COR-L47 (cell line): ENCODE measurements at places on chromosomes 2 and 18.

- no peak for DNase-seq
These were observed 28.6 kb upstream of the NCKAP5 start for GRCh38 chr2:133596701-133597393.

DNA sequence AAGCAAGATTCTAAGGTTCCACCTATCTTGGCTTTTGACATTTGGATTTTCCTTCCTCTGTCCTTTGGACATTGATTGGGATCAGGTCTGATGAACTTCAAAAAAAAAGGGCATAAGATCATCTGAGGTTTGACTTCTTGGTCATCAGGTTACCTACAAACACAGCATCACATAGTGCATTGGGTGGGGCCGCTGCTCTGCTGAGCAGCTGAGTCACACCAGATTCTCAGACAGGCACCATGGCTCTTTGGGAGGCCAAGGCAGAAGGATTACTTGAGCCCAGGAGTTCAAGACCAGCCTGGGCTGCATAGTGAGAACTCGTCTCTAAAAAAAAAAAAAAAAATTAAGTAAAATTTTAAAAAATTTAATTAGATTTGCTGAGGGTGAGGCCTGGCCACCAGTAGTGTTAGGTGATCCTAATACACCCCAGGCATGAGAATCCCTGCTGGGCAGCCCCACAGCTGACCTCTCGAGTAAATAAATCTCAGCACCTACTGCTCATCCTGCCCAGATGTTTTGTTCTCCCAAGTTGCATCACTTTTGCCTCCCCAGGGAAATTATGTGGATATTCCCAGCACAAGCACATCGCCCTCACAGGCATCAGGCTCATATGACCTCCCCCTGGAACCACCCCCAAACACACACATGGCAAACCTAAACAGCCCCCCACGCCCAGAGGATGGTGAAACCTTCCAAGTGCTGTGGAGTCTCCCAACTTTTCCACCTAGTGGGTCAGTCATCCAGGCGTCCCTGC is 5.3 kb downstream of the MLPH start:
- DNase-seq = no peak

GRCh38 chr2:138476186-138476585 is 25.4 kb upstream of the SPOPL start:
- no peak for DNase-seq

DNA sequence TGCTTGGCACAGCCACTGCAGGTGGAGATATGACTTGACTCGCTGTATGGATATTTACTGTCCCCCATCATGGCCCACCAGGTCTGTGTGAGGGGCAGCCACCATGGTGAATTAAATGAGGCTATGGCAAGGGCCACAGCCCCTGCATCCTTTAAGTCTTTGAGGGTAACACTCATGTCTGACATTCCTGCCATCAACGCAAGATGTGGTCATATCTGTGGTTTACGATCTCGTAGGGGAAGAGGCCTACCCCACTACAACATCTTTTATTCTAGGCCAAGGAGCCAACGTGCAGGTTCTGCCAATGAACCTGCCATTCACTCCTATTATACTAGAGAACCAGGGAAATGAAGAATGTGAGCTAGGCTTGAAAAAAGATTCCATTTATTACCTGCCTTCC is 381.6 kb upstream of the ID2 start:
- DNase-seq = no peak

- no peak for DNase-seq
These were observed 36.2 kb upstream of the LPIN1 start for GRCh38 chr2:11710210-11710609.

DNA sequence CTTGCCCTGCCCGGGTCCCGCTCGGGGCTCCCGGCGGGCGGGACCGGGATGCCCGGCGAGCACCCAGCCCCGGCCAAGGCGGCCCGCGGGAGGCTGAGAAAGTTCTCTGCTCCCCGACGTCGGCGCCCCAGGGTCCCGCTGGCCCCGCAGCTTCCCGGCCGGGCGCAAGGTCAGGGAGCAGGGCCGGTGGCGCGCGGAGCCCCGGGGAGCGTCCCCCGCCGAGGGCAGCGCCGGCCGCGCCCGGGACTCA is 331 bp downstream of the SERPINE2 start:
- no peak for DNase-seq

DNA sequence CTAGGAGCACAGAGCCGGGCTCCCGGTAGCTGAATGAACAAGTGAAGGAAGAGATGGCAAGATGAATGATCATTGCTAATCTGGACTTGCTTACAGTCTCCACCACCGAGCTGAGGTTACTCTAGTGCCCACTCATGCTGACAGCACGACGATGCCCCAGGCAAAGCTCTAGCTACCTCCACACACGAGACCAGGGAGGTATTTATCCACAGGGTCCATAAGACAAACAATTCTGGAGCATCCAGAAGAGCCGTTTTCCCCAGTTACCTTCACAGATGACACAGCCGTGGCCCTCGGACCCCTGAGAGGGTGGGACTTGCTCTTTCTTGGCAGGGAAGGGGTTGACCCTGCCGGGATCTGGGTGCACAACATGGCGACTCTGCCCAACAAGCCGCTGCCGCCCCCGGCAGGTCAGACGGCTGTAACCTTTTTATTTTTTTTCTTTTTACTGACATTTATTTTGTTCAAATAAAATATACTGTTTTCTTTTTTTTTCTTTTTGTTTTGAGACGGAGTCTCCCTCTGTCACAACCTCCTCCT is 120.3 kb downstream of the PXDN start:
- DNase-seq = no peak

GRCh38 chr2:13667415-13667757 is 950.6 kb downstream of the TRIB2 start:
- no peak for DNase-seq

DNA sequence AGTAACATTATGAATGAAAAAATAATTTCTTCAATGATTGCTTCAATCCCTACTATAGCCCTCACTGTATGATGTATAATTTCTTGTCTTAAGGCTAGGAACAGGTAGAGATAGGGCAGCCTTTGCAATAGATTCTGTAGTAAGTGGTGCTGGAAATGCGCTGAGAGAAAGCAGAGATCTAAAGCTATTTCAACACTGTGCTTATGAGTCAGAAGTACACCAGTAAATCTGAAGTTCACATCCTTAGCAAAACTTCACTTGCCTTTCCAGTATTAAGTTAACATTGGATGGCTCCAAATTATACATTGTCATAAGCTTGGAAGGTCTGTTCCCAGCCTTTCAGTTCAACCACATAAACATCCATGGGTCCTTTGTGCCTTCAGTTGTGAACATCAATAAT is 178.2 kb upstream of the EPHA4 start:
- DNase-seq = no peak

GRCh38 chr2:196613302-196613701 is 26.2 kb upstream of the CCDC150 start:
- DNase-seq = no peak

- no peak for DNase-seq
These were observed 528.4 kb upstream of the SYT4 start for GRCh38 chr18:43805646-43806194.

DNA sequence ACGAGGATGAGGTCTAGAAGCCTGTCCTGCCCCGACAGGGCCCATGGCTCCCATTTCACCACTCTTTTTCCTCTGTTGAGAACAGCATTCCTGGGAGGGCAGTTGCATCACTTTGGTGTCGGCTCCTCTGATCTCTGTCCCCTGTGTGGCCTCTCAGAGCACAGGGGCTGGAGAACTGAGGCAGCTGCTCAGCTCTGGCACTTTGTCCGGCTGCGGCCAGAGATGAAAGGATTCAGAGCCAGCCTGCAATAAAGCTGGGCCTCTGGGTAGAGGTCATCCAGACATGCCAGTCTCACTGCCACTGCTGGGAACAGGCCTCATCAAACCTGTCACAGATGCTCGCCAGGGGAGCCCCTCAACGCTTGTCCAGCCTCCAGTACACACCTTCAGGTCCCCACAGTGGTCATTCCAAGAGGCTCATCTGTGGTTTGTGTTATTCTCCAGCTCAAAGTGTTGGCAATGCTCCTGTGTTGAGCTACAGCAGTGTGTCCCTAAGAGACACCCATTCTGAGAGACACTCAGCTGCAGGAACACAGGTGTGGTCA is 13.1 kb upstream of the ROCK2 start:
- no peak for DNase-seq

- no peak for DNase-seq
These were observed 44.5 kb downstream of the DDX18 start for GRCh38 chr2:117858892-117859531.

DNA sequence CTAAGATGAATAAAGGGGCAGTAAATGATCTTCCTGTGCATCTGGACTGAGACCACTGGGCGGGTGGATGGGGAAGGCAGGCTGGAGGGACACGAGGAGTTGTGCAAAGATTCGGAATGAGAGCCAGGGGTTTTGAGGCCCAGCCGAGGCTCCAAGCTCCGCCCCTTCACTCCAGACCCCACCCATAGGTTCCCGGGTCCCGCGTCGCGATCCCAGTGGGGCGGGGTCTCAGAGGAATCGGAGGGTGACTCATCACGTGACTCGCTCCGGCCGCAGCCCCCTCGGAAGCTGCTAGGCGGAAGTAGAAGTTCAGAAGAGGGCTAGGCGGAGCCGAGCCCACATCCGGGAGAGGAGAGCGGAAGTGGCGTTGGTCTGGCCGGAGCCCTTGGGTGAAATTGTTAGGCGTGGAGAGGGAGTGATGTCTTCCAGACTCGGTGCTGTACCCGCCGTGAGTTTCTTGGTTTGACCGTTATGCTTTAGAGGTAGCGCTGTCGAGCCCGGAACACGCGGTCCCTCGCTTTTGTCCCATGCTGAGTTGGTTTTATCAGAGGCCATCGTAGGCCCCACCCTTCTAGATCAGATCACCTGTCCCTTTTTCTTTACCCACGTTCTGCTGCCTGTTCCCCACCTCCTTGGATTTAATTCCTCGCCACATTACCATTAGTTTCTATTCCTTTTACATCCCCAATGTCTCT is at the start of gene ZNF512:
Gene ZNF512, plus strand, starts transcription at position 348 of the 695 bp plus-strand sequence. Its CDS starts 71 bp downstream, at position 419.
- DNase-seq = peak; percentile 94

DNA sequence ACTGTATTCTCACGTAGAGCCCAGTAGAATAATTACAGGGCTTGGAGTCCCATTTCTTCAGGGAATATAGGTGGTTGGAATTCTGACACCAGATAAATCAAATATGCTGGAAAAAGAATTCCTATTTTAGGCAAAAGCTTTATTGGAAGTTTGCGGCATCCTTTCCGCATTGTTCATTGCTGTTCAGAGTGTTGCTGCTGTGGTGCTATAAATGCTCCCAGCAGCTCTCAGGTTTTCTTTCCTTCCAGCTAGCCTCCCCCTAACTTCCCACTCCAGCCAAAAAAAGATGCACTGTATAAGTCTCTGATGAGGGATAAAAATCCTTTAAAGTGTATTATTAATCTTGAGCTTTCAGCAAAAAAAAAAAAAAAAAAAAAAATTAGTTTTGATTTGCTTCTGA is 25.5 kb upstream of the POLR1B start:
- no peak for DNase-seq

GRCh38 chr2:64203858-64204632 is 59.8 kb upstream of the PELI1 start:
- no peak for DNase-seq

GRCh38 chr2:42754021-42754775 is 9.7 kb downstream of the OXER1 start:
- no peak for DNase-seq

DNA sequence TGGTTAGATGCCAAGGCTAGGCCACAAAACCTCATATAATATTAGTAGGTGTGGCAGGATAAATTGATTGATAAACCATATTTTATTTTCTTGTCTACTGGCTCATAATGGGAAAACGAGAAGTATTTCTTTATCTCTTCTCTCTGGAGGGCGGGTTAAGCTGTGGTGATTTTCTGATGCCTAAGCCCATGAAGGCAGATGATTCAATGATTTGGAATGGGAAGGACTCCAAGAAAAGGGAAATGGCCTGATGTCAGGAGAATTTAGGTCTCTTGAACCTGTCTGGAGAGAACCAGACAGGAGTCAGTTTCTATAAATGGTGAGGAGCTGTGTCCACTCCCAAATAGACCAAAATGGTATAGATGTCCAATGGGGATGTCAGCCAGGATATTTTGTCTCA is 18.7 kb upstream of the MAP4K3 start:
- no peak for DNase-seq

GRCh38 chr18:32152705-32153448 is 37.0 kb upstream of the MEP1B start:
- DNase-seq = no peak

DNA sequence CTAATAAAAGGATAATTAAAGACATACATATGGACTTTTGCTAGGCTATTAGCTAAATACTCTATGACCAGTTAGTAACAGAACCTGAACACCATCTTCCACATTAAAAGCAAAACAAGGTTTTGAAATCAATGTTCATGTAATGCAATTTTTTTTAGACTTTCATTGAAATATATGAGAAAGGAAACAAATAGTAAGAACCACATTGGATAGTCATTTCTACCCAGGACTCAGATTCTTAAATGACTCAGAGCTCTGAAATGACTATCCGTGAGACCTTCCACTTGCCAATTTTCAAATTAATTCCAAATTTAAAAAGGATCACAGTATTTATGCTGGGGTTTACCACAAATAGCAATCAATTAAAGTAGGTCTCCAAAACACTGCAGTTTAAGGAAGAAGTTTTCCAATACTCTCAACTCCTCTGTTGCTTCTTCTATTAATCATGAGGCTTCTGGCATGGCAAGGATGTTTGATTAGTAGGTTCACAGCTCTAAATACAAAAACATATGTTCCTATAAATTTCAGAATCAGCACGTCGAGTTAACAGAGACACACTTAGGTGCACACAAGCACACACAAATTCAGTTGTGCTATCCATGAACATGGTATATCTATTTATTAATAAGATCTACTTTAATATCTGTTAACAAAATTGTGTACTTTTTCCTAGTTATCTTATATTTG is 841.0 kb downstream of the RNF144A start:
- no peak for DNase-seq

- DNase-seq = no peak
These were observed 25.9 kb upstream of the NEB start for GRCh38 chr2:151760139-151760650.

DNA sequence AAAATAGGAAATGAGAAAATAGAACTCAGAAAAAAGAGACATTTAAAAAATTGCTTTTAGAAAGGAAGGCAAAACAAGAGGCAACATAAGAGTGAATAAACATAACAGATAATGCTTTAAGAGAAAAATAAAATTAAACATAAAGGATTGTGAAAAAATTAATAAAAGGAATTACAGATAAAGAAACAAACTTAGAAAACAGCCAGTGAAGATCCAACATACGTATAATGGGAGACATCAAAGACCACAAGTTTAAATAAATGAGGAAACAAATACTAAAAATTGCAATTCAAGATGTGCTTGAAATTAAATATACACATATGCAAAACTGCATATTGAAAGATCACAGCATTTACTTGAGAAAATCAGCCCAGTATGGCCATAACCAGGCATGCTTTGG is 448.9 kb downstream of the NBAS start:
- DNase-seq = no peak
